NCI-H69 (cell line): ENCODE measurements at places on chromosomes 11 and 22.
A peak's percentile ranks its signal among the peaks of the same experiment; 100 is the strongest.

GRCh38 chr11:96272529-96273222 lies 70.3 kb downstream of the MAML2 start:
- DNase-seq = no peak

- peak; percentile 83 for DNase-seq
Observed at GRCh38 chr11:13030857-13031256, 21.7 kb downstream of the RASSF10 start.

DNA sequence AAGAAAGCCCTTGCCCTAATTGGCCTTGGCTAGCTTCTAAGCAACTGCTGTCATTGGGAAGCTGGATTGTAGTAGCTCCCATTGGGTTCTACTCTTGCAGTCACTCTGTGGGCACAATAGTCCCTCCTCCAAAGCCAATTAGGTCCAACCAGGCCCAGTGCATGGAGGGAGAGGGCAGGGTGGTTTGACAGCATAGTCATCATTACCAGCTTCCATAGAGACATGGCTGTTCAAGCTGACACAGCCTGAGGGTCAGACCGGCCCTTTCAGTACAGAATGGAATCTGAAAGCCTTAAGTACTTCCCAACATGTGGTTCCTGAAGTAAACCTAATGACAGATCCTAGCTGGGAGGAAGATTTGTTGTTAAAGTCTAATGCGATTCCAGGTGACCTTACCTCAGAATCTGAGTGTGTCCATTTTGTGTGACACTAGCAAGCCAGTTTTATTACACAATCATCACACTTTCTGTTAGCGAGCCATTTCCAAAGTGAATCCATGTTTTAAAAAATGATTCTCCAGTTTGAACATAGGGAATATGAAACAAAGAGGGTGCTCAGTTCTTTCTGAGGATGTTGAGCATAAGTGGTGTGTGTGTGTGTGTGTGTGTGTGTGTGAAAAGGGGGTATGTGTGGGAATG lies 6.9 kb downstream of the PLET1 start:
- peak; percentile 33 for DNase-seq

GRCh38 chr11:76074148-76075095 lies 131.9 kb downstream of the WNT11 start:
- DNase-seq = peak; percentile 11

DNA sequence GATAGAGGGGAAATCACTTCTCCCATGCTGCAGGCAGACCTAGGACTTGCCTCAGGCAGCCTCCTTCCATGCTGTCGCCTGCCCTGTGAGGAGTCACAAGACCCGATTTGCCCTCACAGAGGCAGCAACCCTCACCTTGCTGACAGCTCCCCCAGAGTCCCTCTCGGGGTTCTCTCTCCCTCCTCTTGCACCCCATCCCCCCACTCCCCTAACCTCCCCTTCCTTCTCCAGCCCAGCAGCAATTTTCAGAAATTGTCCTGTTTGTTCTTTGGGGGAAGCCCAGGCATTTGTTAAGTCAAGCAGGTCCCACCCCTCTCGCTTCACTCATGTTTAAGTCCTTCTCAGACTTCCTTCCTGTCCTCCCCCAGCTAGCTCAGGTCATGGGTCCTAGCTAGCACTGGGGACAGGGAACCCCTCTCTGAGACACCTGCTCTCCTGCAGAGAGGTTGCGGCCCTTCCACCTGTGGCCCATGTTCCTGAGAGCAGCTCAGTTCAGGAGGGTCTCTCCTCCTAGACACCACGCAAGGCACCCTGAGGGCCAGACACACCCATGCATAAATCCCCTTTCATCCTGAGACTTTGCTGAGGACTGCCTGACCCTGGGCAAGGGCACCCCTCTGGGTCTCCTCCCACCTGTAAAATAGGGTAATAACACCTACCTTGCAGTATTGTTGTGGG lies 6.3 kb upstream of the FXYD2 start:
- peak; percentile 72 for DNase-seq

GRCh38 chr11:93738647-93739081 lies 2.6 kb downstream of the TAF1D start:
- peak; percentile 25 for DNase-seq
